ENCODE measurements at places on chromosomes 2 and 18.

GRCh38 chr2:238134393-238134785 is 4.1 kb upstream of the KLHL30 start:
- DNase-seq: no peak

DNA sequence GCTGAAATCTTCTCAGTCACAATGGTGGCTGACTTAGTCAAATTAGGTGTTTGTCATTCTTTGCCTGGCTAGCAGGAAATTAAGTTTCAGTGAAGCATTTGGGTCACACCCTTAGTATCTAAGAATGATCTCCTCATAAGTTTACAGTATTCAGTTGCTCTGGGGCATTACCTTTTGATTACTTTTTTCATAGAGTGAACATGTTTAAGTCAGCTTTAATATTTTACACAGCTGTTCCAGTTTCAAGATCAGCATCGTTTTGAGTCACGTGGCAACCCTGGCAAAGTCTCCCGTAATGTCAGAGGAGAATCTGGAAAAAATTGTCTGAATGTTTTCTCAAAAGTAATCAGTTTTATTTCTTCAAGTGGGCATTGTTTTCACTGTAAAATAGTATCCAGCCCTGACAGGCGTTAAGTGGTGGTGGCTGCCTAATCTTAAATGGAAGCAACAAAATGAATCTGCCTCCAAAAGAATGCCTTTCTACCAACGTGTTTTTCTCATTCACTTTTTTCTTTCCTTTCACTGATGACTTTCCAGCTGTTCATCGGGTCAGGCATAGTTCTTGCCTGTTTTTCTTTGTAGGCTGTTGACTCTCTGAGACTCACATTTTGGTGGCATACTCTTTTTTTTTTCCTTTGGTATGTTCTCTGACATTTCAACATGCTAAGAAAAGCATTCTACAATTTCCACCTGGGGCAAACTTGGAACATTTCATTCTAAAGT is 319.6 kb upstream of the TCF4 start:
- no peak for DNase-seq

DNA sequence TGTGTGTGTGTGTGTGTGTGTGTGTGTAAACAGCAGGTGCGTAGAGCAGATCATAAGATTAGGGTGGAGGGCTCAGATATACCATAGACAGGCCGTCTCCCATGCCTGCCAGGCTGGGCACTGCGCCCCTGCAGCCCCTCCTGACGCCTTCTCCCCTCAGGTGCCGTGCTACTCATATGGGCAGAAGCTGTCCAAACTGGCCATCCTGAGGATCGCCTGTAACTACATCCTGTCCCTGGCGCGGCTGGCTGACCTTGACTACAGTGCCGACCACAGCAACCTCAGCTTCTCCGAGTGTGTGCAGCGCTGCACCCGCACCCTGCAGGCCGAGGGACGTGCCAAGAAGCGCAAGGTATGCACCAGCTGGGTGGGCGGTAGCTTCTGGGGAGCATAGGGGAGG is 10.0 kb downstream of the ATOH8 start:
- no peak for DNase-seq

- no peak for DNase-seq
Measured at GRCh38 chr2:41314511-41315070, 733.2 kb upstream of the PKDCC start.

DNA sequence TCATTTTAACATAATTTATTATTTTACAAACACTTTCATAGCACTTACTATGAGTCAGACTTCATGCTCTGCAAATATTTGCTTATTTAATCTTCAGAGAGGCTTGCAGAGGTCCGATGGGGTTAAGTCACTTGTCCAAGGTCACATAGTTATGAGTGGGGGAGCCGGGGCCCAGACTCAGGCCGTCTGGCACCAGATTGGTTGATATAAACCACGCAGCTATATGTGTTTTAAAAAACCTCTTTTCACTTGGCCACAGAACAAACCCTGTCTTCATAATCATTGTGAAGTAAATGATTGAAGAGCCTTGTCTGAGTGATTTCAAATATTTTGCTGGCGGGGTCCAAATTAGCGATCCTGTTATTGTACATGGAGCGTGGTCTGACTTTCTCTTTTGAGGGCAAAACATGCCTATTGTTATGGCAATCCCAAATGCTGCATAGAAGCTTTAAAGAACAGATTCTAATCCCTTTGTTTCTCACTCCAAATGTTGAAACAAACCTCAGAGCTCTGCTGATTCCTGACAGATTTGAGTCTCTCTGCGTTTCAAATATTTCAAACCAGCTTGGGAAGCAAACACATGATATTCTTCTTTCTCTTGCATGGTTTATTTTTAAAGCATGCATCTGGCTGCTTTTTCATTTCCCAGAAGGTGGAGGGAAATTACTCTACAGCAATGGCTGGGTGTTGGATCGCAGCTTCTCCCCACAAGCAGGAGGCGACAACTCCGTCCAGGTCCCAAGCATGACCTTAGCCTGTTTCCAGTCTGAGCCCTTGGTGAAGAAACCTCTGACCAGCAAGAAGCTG is 142.4 kb downstream of the DDX1 start:
- DNase-seq: no peak

DNA sequence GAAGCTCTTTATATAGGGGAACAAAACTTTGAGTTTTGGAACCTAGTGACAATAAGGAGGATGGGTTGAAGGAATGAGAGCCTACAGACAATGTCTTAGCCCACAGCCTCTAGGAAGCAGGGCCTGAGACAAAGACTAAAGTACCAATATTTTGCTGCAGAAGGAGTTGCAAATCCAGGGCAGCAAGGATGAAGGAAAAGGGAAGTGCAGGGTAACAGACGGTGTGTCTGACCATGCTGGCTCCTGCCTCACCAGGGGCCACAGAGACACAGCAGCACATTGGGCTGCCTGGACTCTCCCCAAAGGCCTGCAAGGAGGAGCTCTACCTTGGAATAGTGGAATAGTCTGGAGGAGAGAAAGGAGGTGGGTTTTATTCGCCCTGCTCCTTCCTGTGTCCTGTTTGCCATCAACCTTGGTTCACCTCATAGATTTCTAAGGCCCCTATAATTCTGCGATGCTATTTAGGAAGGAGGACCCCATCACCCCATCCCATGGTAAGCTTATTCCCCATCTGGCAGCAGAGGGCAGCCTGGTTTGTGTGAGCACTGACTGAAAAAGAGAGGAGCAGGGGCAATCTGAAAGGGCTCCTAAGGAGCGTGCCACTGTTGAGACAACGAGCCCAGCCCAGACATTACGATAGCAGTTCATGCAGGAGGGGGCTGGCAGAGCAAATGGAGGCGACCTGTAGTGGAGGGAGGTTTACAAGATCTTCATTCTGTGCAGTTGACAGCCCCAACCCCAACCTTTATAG is 143.4 kb downstream of the MGAT5 start:
- no peak for DNase-seq

- DNase-seq: no peak
Measured at GRCh38 chr2:120735746-120736170, at the start of gene GLI2. Gene GLI2, plus strand, starts transcription at chr2:120735868. Its CDS starts 61,453 bp downstream, at chr2:120797321.

DNA sequence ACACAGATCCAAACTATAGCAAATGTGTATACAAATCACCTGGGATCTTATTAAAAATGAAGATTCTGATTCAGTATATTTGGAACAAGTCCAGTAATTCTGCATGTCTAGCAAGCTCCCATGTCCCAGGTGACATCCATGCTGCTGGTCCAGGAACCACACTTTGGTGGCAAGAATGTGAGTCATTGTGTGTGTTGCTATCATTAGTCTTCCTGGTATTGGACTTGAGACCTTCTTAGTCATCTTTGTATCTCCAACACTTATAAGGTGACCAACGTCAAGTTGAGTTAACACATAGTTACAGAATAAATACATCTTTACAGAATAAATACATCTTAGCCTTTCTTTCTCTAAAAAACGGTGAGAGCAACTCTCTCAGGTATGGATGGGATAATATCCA is 107.9 kb upstream of the NDUFV2 start:
- no peak for DNase-seq

All from cortex of kidney (tissue), 1 donor.